Dermis microvascular lymphatic vessel endothelial cell (primary cell): ENCODE measurements at places on chromosomes 6 and 20. TPM values are rescaled to one million over a fixed set of nuclear protein-coding genes. Genes with fewer than 3 reads are reported as not detected.

The RAE1 gene
- 17.2 and 22.6 TPM in 2 replicates for total RNA-seq

The HTR1E gene
- not detected in 2 replicates for total RNA-seq

- DNase-seq = no peak
Observed at GRCh38 chr6:167698540-167698939, 128.2 kb upstream of the AFDN start.

DNA sequence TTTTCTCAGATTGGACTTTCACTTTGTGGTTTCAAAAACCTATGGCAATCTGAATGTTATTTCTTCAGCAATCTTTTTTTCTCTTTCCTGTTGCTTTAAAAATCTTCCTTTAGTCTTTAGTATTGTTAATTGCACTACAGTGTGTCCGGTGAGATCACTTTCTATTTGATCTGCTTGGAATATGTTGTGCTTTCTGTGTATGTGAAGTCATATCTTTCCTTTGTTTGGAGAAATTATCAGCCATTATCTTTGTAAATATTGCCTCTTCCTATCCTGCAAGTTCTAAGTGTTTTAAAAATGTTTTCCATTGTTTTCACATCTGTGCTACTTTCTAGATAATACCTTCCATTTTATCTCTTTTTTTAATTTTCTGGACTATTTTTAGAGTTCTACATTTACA is 171.4 kb upstream of the PRSS16 start:
- DNase-seq = no peak

DNA sequence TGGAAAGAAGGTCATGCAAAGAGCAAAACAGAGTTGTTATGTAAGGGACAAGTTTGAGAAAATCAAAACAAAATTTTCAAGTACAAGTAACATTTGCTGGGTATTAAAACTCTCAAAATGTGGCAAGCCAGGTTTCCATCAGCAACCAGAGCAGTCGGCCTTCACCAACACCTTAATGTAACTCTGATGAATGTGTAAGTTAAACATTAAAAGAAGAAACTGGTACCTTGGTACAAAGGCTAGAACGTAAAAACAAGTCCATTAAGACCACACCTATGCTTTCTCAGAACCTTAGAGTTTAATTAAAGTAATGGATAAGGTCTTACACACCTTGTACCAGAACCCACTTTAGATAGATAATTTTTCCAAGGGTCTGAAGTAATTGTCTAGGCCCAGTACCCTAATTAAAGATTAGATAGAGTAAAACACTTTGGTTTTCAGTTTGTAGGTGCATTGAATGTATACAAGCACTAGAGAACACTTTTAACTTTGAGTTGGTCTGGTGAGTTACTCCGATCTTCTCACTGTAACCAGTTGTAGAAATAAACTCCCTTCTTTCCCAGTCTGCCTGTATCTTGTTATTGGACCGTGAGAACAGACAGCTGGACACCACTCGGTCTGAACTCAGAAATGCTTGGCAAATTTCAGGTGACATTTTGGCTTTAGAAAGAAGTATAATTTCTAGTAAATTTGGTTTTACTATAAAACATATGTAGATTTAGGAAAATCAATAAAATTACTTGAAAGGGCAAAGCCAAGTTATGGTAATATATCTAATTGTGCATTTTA is 319.4 kb downstream of the HTR1B start:
- DNase-seq = no peak

GRCh38 chr6:46687619-46688097 is at the start of gene TDRD6:
Gene TDRD6, plus strand, starts transcription at chr6:46687885. Its CDS starts 244 bp downstream, at chr6:46688129.
- no peak for DNase-seq

GRCh38 chr6:154157082-154157481 is 118.0 kb downstream of the OPRM1 start:
- DNase-seq = no peak
